ENCODE measurements at places on chromosomes 5 and 9. TPM values are rescaled to one million over a fixed set of nuclear protein-coding genes. Genes with fewer than 3 reads are reported as not detected.

The SLC31A1 gene
- 9.2 TPM for total RNA-seq

The MCTP1 gene
- total RNA-seq, result not detected

DNA sequence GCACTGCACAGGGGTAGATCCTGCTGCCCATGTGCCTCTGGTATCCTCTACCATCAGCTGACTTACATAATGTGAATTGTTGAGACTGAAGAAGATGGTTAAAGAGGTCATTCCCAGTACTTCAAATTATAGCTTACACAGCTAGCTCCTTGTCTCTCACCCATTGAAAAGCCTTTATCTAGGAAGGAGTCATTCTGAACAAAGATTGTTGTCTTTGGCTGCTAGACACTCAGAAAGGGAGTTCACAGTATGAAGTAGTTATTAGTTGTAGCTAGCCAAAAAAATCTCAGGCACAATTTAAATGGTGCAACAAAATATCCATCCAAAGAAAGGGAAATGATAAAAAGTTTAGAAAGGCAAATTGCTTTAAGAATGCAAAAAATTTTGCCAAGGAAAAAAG, 102.0 kb upstream of the NREP start:
- no peak overlapping the region for H3K4me3 ChIP-seq
- no peak overlapping the region for H3K27ac ChIP-seq
- H3K27me3 ChIP-seq, result no peaks in the 10 kb centered on the region
- no peaks in the 10 kb centered on the region for H3K4me1 ChIP-seq
- no peaks in the 10 kb centered on the region for H3K36me3 ChIP-seq

- H3K27me3 ChIP-seq, result peaks cover 13% of the 10 kb centered on the region
- H3K36me3 ChIP-seq, result no peaks in the 10 kb centered on the region
- H3K4me1 ChIP-seq, result no peaks in the 10 kb centered on the region
- no peak for DNase-seq
- no peak overlapping the region for H3K4me3 ChIP-seq
Measured at GRCh38 chr5:150637245-150638052, 3.0 kb upstream of the SYNPO start.

Data from activated CD4-positive, alpha-beta memory T cell treated with anti-CD3 and anti-CD28 coated beads, Interleukin-2, amount 10 ng/mL, durations not matched to agents 7 days and 5 days (primary cell).